ENCODE measurements at places on chromosomes 7 and 10.

GRCh38 chr10:58414270-58415041, 29.2 kb downstream of the TFAM start:
- no peaks in the 10 kb centered on the region for H3K27me3 ChIP-seq
- DNase-seq: peak; percentile 20
- no peaks in the 10 kb centered on the region for H3K36me3 ChIP-seq
- H3K4me1 ChIP-seq: no peaks in the 10 kb centered on the region
- H3K4me3 ChIP-seq: no peak overlapping the region

- H3K27ac ChIP-seq: no peak overlapping the region
- no peaks in the 10 kb centered on the region for H3K36me3 ChIP-seq
- H3K4me3 ChIP-seq: no peak overlapping the region
These were observed 50.3 kb upstream of the CHST15 start for GRCh38 chr10:124143721-124144120.

DNA sequence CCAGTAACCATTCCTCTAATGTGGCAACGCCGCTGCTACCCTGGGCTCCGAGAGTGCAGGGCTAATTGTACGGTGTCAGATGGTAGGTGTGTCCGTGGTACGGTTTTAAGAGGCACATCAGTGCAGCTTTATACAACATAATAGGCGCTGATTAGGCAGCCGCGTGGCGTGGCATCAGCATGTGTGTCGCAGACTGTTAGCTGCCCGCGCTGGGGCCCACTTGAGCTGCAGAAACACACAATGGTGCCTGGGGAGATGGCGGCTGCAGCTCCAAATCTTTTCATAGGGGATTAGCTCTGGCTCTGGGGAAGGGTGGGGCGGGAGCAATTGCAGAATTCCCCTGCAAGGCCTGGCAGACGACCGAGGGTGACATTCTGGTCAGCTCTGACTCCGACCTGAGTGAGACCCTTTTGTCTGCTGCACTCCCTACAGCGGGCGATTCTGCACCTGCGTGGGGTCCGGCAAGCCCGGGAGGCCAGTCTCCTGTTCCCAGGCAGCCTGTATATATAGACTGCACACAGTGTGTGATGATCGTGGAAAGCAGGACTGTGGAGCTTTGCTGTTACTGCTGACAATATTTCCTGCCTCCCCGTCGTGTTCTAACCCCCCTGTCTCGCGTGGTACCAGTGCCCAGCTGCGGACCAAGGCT, 722.7 kb upstream of the CELF2 start:
- no peaks in the 10 kb centered on the region for H3K36me3 ChIP-seq
- no peak for DNase-seq
- no peaks in the 10 kb centered on the region for H3K4me1 ChIP-seq
- H3K27me3 ChIP-seq: no peaks in the 10 kb centered on the region
- no peak overlapping the region for H3K27ac ChIP-seq

- no peaks in the 10 kb centered on the region for H3K4me1 ChIP-seq
- H3K27ac ChIP-seq: no peak overlapping the region
- no peaks in the 10 kb centered on the region for H3K27me3 ChIP-seq
- H3K4me3 ChIP-seq: no peak overlapping the region
These were observed 54.1 kb downstream of the SRI start for GRCh38 chr7:88165697-88166096.

DNA sequence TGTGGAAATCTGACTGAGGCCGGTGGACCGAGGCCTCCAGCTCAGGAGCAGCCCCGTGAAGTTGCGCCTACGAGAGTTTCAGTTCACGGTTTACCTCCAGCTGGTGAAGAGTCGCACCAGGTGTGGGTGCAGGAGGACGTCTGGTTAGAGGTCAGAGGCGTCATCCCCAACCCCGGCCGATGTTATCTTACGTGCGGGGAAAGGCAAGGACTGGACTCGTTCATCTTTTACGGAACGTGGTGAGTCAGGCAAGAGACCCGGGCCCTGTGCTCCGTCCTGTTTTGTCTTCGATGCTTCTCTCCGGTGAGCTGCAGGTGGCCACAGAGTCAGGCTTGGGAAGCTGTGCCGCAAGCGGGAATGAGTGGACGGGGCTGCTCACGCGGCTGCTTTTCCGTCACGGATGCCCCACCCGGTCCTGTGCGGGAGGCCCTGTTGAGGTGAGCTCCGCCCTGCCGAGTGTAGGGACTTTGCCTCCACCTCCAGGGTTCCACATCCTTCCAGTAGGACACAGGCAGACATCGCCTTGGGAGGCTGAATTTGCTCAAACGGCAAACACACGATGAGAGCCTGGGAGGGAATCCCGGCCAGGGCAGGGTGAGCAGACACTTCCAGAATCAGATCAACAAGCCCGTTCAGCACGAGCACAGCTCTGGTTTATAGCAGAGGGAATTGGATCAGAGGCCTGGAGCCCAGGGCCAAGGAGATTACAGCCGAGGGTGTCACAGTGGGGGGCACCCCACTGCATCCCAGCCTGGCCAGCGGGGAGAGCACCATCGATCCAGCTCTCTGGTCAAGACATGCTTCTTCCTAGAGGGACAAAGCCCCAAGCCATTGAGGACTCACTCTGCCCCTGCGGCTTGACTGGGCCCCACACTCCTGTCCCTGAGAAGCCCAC, 50.1 kb upstream of the INPP5A start:
- H3K4me1 ChIP-seq: no peaks in the 10 kb centered on the region
- no peak overlapping the region for H3K4me3 ChIP-seq
- no peaks in the 10 kb centered on the region for H3K36me3 ChIP-seq
- peaks cover 66% of the 10 kb centered on the region for H3K27me3 ChIP-seq

DNA sequence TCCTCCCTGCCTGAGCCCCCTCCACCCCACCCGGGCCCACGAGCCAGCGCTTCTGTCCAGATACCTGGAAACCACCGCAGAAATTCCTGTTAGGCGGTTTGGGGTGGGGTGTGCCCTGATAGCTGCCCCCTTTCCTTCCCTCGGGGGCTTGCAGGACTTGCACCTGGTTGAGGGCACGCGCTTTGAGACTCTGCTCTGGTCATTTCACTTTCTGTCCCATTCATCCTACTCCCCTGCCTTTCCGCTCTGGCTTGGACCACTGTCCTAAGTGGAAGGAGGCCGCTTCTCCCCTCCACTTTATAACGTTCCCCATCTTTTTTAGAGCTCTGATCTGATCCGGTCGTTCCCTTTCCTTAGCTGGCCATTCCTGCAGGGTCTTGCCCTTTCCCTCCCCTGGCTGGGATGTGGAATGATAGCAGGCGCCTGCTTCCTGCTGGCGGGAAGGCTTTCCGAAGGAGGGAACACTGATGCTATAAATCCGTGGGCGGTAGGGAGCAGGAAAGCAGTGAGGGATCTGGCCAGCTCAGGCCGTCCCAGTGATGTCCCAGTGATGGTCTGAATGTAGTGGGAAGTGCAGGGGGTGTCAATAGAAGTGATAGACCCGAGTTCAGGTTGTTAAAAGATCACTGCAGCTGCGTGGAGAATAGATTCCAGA, 852 bp upstream of the PRKAR1B start:
- H3K27me3 ChIP-seq: no peaks in the 10 kb centered on the region
- peaks cover 11% of the 10 kb centered on the region for H3K4me1 ChIP-seq
- no peak overlapping the region for H3K27ac ChIP-seq

DNA sequence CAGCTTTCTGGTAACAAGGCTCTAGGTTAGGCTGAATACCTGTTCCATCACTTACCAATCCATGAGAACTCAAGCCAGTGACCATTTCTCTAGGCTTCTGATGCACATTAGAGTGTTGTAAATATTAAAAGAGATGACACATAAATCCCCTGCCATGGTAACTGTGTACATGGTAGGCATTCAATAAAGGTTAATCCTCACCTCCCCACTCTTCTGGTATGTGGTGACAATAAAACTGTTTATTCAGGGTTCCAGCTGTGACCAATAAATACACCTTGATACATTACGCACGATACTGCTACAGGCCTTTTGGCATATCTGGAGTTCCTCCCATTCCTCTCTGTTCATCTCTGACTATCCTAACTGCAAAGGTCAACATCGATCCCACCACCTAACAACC, 171.9 kb downstream of the SRPK2 start:
- no peaks in the 10 kb centered on the region for H3K27me3 ChIP-seq
- H3K4me3 ChIP-seq: no peak overlapping the region
- H3K36me3 ChIP-seq: no peaks in the 10 kb centered on the region

GRCh38 chr10:132790934-132791829, 5.2 kb upstream of the NKX6-2 start:
- no peaks in the 10 kb centered on the region for H3K36me3 ChIP-seq
- DNase-seq: no peak
- no peak overlapping the region for H3K27ac ChIP-seq

GRCh38 chr7:157418204-157419034, 81.6 kb downstream of the DNAJB6 start:
- H3K27ac ChIP-seq: no peak overlapping the region
- no peaks in the 10 kb centered on the region for H3K4me1 ChIP-seq
- DNase-seq: no peak
- H3K27me3 ChIP-seq: peaks cover 12% of the 10 kb centered on the region
- H3K36me3 ChIP-seq: no peaks in the 10 kb centered on the region

- H3K4me3 ChIP-seq: no peak overlapping the region
- H3K27ac ChIP-seq: peak overlapping the region; percentile 19
- H3K4me1 ChIP-seq: peaks cover 14% of the 10 kb centered on the region
- peak; percentile 92 for DNase-seq
These were observed 72.2 kb downstream of the GTF2IRD1 start for GRCh38 chr7:74525881-74526280.

DNA sequence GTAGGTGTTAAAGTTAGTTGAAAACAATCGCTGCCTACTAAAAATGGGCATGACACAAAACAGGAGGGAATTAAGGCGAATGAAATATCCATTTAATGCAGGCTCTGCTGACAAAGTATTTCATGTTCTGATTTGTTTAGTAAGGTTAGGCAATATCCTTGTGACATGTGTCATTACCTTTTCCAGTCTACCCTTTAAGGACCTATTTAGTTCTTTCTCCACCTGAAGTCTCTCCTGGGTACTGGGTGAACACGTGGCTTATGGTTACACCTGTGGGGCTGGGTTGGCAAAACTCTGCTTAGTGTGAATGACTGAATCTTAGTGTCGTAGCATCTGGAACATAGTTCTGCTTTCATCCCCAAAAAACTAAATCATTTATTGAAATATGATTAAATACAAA, 313.5 kb downstream of the CCDC3 start:
- no peak for DNase-seq
- no peaks in the 10 kb centered on the region for H3K27me3 ChIP-seq
- H3K36me3 ChIP-seq: no peaks in the 10 kb centered on the region

GRCh38 chr10:85548034-85548433, 818.6 kb downstream of the GRID1 start:
- no peak overlapping the region for H3K4me3 ChIP-seq
- H3K27ac ChIP-seq: no peak overlapping the region
- DNase-seq: peak; percentile 67
- no peaks in the 10 kb centered on the region for H3K4me1 ChIP-seq

DNA sequence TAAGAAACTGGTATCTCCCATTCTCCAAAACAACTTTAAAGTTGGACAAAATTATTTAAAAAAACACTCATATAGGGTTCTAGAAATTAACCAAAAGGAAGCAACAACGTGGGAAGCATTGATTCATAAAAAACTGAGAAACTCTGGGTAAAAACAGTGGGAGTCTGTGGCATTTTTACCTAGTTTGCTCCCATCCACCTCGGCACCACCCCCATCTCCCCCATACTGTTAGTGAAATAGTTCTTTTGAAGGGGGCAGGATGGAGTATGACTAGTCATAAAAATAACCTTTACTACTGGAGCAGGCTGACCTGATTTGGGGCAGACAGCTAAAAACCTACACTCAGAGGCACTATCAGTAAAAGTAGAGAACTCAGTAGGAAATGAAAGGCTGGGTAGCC, 123.2 kb downstream of the AVL9 start:
- H3K4me3 ChIP-seq: no peak overlapping the region
- no peaks in the 10 kb centered on the region for H3K36me3 ChIP-seq
- no peaks in the 10 kb centered on the region for H3K4me1 ChIP-seq
- no peak for DNase-seq

DNA sequence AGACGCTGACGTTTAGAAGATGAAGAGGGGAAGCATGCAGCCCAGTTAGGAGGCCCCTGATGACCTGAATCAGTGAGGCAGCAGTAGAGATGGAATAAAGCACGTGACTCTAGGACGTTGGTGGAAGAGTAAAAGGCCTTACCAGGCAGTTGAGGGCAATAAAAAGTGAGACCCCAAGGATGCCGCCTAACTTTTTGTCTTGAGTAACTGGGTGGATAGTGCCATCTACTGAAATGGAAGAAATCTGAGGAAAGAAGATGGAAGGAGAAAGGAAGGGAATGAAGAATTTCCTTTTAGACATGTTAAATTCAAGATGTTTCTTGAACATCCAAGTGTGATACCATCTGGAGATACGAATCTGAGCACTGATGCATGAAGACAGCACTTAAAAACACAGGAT, 220.0 kb upstream of the LRRN3 start:
- no peak for DNase-seq
- no peak overlapping the region for H3K27ac ChIP-seq
- no peaks in the 10 kb centered on the region for H3K4me1 ChIP-seq
- H3K36me3 ChIP-seq: no peaks in the 10 kb centered on the region

GRCh38 chr7:20229081-20229480, 11.9 kb upstream of the MACC1 start:
- H3K27me3 ChIP-seq: no peaks in the 10 kb centered on the region
- no peak for DNase-seq
- no peaks in the 10 kb centered on the region for H3K36me3 ChIP-seq
- no peak overlapping the region for H3K27ac ChIP-seq
- peaks cover 5% of the 10 kb centered on the region for H3K4me1 ChIP-seq
- H3K4me3 ChIP-seq: no peak overlapping the region
